ENCODE measurements at places on chromosomes 6 and 20. TPM values are rescaled to one million over a fixed set of nuclear protein-coding genes. Genes with fewer than 3 reads are reported as not detected.

DNA sequence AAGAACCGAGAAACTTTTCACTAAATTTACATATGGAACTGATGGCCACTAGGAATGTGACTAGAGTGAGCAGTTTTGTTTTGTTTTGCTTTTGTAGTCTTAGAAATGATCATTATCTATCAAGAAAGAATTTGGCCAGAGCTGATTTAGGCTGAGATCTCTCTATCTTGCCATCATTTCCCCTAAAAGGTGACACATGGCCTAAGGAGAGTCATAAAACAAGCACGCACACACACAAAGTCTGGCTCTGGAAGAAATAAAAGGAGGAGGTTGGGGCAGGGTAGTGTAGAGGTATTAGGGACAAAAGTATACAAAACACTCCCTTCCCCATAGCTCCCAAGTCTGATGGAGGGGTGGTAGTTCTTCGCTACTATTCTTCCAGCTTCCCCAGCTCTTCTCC is 56.4 kb downstream of the RIPOR2 start:
- no peak for DNase-seq

DNA sequence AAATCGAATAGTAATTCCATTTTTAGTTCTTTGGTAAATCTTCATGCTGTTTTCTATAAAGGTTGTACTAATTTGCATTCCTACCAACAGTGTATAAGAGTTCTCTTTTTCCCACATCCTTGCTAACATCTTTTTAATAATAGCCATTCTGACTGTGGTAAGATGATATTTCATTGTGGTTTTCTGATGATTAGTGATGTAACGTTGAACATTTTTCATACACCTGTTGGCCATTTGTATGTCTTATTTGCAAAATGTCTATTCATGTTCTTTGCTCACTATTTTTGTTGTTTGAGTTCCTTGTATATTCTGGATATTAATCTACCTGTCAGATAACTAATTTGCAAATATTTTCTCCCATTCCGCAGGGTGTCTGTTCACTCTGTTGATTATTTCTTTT is 64.5 kb downstream of the LIN28B start:
- DNase-seq = no peak

DNA sequence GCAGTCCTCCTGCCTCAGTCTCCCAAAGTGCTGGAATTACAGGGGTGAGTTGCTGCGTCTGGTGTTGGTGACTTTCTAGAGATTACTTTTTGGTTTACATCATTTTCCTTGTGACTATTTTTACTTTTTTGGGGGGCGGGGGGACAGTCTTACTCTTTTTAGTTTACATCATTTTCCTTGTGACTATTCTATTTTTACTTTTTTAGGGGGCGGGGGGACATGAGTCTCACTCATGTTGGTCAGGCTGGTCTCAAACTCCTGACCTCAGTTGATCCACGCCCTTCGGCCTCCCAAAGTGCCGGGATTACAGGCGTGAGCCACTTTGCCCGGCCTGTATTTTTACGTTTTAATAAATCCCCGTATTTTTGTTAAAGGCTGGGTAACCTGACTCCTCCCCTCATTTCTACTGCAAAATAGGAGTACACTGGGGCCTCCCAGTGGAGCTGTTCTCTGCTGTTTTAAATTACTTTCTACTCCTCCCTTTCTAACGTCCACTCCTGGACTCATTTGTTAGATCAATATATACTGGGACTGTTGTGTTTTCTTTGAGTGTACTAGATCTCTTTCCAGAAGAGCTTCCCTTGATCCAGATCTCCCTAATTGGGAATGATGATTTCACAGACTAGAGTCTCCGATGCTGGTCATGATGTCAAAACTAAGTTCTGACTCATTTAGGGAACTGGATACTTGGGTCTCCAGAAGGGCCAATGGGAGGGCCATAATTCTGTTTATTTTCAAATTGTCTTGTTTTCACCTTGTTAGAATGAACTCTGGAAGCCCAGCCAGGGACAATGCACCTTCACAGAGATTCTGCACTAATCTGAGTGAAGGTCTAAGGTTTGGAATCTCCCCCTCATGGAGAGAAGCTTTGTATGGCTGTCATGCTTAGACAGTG is 9.2 kb downstream of the HSPA1B start:
- no peak for DNase-seq

DNA sequence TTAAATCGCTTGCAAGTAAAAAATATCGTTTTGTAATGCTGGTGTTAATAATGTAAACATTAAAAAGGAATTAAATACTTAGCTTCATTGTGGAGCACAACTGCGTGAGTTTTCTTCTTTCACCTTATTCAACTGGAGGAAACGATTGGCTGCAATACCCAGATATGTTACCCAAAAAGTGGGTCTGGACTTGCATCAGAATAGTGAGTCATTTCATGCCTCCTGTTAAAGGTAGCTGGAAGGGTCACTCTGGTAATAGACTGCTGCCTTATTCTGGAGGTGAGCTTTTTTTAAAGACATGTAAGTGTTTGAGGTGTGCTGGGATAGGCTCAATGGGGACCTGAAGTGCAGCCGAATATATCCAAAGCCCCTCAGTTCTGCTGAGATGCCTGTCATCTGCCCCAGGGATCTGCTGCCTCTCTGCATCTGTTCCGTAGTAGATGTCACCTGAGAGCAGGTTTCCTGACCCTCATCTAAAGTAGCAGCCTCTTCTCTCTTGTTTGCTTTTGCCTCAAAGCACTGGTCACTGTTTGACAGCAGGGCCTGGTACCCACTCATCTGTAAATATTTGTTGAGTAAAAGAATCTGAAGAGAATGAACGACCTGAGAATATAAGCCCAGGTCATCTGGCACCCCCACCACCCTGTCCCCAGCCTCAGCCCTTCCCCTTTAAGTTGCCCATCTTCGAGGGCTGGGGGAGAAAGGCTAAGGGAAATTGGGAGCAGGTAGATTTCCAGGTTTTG is 5.6 kb upstream of the UQCC2 start:
- DNase-seq = no peak

- DNase-seq = no peak
These were observed 464.3 kb upstream of the BTBD3 start for GRCh38 chr20:11453430-11453829.

DNA sequence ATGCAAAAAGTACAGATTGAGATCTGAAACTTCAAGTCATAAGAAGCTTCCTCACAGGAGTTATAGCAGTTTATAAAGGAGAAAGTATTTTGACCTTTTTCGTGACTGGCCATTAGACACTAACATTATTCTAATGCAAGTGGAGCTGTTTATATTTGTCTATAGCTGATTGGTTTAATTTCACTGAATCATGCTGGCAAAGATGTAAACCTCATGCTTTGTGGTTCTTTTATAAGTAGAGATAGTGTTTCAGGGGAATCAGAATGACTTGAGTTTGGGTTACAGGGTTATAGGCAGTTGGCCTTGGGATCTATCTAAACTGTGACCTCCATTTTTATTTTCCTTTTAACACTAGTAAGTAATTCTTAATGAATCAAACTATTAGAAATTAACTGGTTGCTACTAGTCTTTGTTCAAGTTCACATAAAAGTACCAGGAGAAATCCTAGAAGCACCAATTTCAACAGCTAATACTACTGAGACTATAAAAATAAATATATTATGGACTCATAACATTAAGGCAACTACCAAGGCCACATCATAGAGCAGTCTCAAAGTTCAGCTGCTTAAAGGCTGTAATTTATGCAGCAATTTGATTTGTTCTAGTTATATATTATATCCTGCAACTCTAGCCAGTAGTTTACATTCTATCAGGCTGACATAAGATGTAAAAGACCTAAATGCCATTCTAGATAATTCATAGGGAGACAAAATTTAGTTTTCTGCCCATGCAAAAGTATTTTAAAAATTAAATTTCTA is 94.0 kb downstream of the RNGTT start:
- DNase-seq = no peak

- DNase-seq = no peak
These were observed 206.0 kb downstream of the EYS start for GRCh38 chr6:65501045-65501444.

- DNase-seq = no peak
These were observed 17.9 kb downstream of the VSTM2L start for GRCh38 chr20:37920679-37921322.

GRCh38 chr6:149033454-149033853 is 284.1 kb upstream of the TAB2 start:
- DNase-seq = no peak

DNA sequence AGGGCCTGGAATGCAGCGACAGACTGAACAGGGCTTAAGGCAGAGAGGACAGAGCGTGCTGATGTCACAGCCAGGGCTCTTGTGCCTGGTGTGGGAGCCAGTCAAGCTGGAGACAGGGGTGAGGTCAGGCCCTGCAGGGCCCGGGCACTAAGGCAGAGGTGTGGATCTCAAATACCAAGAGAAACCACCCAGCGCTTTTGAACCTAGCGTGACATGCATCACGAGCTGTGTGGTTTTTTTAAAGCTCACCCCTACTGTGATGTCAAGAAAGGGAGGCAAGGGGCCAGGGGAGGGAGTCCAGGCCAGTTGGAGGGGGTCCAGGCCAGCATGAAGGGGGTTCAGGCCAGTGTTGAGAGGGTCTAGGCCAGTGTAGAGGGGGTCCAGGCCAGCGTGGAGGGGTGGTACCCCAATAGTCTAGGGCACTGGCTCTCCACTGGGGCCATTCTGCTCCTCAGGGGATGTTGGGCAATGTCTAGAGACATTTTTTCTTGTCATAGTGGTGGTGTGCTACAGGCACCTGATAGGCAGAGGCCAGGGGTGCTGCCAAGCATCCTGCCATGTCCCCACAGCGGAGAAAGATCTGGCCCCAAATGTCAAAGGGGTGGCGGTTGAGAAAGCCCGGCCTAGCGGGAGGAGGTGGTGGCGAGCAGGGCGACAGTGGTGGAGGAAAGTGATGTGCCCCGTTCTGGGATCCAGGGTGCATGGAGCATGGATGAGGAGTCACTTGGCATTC is 42.6 kb downstream of the RBM38 start:
- no peak for DNase-seq

GRCh38 chr20:13868331-13868730 is 83.5 kb downstream of the NDUFAF5 start:
- no peak for DNase-seq

DNA sequence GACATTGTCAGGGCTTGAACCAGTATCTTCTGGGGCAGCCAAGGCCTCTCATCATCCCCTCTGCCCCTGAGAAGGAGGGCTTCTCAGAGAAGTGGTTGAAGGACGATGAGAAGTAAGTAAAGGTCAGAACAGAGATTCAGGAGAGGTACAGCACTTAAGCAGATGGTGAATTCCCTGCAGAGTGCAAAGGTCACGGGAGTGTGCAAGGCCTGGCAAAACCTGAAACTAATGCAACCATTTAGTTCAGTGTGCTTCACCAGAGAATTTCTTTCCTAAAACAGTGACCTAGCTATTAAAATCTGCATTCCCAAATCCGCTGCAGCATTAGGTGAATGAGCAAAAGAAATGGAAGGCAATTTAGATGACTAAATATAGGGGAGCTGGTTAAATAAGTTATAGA is 58.4 kb downstream of the TRERF1 start:
- DNase-seq = no peak

DNA sequence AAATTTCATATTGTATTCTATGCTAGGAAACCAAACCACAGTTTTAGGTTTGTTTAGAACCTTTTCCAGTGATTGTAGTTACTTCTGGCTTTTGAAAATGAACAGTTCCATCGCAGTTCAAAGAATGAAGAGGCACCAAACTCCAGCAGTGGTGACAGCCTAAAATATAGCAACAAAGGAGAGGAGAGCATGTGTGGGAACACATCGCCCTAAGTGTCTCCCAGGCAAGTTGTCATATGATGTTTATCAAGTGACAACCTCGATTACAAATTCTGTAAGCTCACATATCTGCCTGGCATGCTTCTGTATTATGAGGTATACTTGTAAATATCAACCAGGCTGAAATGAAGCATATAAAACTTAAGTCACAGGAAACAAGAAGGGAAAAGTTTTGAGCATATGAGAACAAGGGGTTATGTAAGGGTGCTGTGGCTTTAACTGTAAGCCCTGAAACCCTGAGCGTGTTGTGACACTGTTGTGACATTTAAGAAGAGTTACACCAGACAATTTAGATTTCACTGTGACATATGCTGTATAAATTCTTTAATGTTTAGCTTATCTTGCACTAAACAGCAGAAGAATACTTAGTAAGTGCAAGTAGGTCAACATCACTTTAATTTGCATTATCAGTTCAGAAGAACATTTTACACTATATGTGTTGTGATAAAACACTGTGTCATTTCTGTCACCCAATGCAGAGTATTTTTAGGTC is 29.1 kb upstream of the FBXL4 start:
- no peak for DNase-seq

GRCh38 chr20:35004749-35005462 is 49.2 kb downstream of the MYH7B start:
- DNase-seq = no peak

GRCh38 chr6:24798740-24799540 is at the start of gene ARMH2:
TSS of gene ARMH2 (minus strand) at chr6:24798917. CDS start at chr6:24798857, 60 bp downstream.
- no peak for DNase-seq

DNA sequence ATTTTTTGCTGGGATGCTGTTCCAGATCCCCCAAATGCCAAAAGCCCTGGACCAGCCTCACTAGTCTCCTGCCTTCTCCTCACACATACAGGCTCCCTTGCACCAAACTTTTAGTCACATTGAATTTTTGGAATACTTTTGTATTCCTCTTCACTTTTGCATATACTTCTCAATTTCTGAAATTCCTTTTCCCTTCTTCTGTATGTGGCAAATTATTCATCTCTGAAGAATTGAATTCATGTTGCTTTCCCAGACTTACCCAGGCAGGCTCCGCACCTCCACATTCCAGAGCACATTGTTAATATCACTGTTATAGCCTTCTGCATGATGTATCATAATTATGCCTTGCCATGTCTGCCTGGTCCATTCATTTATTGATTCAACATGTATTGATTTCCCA is 255.3 kb upstream of the POU3F2 start:
- no peak for DNase-seq

GRCh38 chr6:33075568-33076405 is at the start of gene HLA-DPB1:
TSS of gene HLA-DPB1 (plus strand) at chr6:33075990. CDS start at chr6:33076042, 52 bp downstream.
- peak; percentile 40 for DNase-seq

DNA sequence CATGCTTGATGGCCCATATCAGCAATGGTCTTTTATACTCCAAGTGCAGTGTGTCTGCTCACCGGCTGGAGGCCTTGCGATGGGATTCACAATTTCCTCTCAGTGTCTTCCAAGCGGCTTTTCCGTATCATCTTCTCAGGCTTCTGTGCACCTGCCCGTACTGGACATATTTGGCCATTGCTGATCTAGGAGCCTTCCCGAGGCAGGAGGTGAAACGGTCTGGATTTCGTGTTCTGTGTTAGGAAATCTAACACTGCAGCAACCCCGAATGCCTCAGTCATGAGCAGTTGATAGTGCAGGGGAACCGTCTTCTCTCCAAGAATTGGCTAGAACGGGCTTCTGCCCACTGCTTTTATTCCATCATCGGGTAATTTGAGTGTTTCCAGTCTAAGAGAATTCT is 60.5 kb downstream of the PPP1R14C start:
- no peak for DNase-seq

Gene INSM1
- total RNA-seq = 0.28 TPM

Gene GMDS
- total RNA-seq = 9.4 TPM

Gene TMEM14C
- 315 TPM for total RNA-seq

Gene HCRTR2
- not detected for total RNA-seq

Gene B3GAT2
- 0.71 TPM for total RNA-seq
